ENCODE measurements at places on chromosomes 12 and 14. TPM values are rescaled to one million over a fixed set of nuclear protein-coding genes. Genes with fewer than 3 reads are reported as not detected.

DNA sequence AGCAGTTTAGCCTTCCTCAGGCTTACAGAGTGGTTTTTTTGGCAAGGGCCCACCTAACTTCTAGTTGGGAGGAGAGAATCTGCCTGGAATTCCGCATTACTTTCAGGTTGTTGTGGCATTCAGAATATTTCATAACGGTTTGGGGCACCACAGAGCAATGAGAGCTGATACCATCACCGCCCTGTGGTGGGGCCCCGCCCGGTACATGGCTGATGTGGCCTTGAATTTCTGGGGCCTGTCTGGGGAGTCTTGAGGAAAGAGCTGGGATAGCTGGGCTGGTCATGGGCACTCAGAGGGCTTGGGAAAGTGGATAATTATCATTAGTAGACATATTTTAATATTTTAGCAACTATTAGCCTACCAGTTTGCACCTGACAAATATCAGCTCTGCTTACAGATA lies 4.2 kb downstream of the TESPA1 start:
- no peak for DNase-seq

- peak; percentile 7 for DNase-seq
These were observed 691 bp downstream of the ZFYVE26 start for GRCh38 chr14:67815573-67816225.

GRCh38 chr14:68081489-68081888 lies 261.9 kb downstream of the RAD51B start:
- no peak for DNase-seq

DNA sequence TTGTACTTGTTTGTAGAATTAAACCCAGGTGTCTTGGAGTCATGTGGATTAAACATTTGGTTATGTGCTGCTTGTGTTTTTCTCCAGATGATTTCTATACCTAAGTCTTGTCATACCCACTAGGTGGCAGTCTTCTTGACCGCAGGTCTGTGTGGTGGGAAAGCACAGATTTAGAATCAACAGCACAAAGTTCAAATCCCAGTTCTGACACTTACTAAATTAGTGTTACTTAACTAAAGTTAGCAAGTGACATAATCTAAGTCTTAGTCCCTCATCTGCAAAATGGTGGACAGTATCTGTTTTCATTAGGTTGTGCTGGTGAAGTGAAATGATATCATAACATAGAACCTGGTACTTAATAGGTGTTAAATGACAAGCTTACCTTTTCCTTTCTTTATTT lies 151.0 kb upstream of the ARHGAP5 start:
- no peak for DNase-seq

DNA sequence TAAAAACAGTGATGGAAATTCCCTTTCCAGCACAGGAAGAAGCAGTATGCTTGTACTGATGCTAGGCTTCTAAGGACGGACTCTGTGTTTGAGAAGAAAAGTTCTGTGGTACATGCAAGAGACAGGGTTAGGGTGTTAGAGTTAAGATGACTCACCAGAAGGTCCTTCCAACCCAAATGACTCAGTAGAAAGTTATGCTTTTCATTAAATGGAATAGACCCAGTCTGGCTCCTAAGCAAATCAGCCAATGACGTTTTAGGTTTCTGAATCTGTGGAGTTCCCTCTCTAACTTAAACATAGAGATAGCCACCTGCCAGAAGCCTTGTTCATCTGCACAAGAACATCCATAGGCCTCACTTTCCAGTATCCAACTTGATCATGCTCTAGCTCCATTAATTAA lies 5.7 kb downstream of the PTHLH start:
- peak; percentile 86 for DNase-seq

- DNase-seq = no peak
These were observed 318.8 kb downstream of the NRXN3 start for GRCh38 chr14:78488938-78489337.

GRCh38 chr14:89728964-89729363 lies 225.6 kb downstream of the EFCAB11 start:
- DNase-seq = no peak

AJUBA gene
- 66.8 TPM for total RNA-seq

GNG2 gene
- total RNA-seq = 0.20 TPM

MBIP gene
- 8.2 TPM for total RNA-seq

KRT82 gene
- total RNA-seq = not detected

INHBC gene
- not detected for total RNA-seq

All from pulmonary artery endothelial cell (primary cell).